ENCODE measurements at places on chromosomes 11 and 22. TPM values are rescaled to one million over a fixed set of nuclear protein-coding genes. Genes with fewer than 3 reads are reported as not detected.

GRCh38 chr11:74182635-74183034 is 11.5 kb downstream of the PPME1 start:
- no peak for DNase-seq

DNA sequence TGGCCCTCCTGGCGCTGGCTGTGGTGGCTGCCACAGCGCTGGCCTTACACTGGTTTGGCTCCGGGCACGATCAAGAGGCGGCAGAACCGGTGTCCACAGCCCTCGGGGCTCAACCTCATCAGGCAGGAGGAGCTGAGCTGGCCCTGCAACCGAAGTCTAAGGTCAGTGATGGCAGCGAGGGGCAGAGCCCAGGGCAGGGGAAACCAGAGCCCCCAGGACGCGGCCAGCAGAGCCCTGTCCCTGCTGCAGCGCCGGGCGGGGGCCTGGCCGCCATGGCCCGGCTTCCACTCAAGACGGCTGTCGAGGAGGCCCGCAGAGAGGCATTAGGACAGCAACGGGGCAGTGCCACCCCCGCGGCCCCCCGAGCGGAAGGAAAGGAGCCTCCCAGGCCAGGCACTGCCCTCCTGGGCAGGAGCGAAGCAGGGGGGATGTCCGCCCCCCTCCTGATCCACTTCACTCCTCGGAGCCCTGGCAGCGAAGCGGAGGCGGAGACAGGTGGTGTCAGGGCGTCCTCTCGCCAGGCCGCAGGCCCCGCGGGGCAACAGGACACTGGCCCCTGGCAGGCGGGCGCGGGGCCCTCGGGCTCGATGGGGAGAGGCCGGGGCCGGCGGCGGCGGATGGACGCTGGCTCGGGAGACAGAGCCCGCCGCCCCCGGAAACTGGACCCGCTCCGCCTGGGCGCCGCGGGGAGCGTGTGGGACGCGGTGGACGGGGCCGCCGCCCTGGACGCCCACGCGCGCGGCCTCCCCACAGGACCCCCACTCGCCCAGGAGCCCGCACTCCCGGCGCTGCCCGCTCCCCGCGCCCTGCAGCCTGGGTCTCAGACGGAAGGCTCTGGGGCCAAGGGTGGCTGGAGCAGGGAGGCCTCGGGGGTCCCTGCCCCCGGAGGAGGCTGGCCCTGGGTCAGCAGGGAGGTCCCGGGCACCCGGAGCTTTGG is 895 bp downstream of the KLHDC7B start:
- no peak for DNase-seq

GRCh38 chr22:42169055-42169469 is 38.5 kb upstream of the CYP2D6 start:
- DNase-seq = peak; percentile 90

- peak; percentile 87 for DNase-seq
These were observed 32.6 kb downstream of the SHANK3 start for GRCh38 chr22:50705219-50705691.

DNA sequence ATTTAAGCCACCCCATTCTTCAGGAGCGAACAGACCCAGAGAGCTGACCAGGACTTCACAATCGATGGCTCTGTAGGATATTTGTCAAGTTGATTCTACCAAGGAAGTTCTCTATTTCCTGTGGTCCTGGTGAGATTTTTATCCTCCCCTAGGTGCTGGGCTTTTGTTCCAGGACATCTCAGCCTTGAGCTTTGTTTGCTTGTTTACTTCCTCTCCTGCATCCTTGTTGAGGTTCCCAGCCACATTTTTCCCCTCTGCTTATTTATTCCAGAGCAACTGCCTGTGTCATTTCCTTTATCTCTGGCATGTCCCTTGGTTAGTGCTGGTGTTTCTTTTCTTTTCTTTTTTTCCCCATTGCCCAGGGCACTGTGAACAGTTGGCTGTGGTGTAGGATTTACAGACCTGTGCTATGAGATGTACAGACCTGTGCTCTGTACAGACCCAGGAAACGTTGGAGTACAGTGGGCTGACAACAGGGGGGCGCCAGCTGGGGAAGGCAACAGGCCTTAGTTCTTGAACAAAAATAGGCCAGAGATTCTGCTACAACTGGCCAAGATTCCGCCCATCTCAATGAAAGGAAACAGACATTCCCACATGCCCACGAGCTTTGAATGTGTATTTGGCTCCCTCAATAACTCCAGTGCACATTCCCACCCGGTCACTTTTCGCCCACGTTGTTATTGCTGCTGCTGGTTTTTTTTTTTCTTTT is 235.9 kb upstream of the DDI1 start:
- no peak for DNase-seq

DNA sequence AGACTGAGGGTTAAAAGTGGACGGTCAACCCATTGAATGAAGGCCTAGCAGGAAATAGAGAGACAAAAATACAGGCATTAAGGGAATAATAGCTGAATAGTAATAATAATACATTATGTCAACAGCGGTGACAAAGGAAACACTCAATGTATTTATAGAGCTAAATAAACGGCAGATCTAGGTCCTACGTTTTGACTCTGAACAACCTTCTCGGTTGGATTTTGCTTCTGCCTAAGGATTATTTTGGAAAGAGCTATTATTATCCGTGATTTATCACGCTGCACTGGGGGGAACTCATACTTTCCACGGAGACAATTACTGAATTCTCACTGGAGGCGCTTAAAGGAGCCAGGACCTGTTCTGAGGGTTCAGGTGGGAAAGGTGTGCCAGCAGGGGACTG is 118.2 kb upstream of the KIRREL3 start:
- no peak for DNase-seq

GRCh38 chr22:42747701-42748513 is 27.2 kb upstream of the A4GALT start:
- no peak for DNase-seq

- no peak for DNase-seq
These were observed at the start of gene ARHGAP8 for GRCh38 chr22:44752285-44753188. Gene ARHGAP8, plus strand, starts transcription at chr22:44752575. Its CDS starts 33,953 bp downstream, at chr22:44786528.

- no peak for DNase-seq
These were observed 1.2 kb upstream of the DUSP8 start for GRCh38 chr11:1573077-1573902.

DNA sequence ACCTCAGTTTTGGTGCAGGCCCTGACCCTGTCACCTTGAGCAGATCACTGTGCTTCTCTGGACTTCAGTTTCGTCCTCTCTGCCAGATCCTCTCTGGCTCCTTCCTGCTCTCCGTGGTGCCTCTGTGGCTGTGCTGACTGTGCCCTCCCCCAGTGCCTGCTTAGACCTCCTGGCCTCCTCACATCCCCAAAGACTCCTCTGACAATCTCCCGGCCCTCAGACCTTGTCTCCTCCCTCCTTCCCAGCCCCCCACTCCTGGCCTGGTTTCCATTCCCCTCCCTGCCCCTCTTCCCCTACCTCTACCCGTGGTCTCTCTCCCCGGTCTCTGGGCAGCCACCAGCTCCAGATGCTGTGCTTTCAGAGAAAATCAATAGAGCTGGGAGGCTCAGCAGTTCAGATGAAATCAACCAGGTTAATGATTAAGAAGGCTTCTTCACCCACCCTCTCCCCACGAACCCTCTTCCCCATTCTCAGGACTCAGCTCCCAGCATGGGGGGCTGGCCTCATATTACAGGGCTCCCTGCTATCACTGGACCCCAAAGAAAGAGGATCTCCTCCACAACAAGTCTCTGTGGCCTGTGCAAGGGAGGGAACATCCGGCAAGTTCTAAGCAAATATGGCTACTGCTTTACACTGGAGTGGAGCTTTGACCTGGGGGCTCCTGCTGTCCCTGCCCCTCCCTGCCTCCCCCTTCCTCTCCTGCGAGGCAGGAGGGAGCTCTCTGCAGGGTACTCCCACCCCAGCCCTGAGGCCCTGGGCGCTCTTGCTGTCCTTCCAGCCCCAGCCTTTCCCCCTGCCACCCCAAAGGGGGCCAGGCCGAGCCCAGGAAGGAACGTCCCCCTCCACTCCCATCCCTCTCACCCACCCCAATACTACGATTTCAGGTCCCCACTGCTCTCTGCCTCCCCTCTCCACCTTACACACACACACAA is 8.5 kb downstream of the BACE1-AS start:
- DNase-seq = no peak

- no peak for DNase-seq
These were observed 14.2 kb downstream of the SLC22A8 start for GRCh38 chr11:63001456-63001855.

DNA sequence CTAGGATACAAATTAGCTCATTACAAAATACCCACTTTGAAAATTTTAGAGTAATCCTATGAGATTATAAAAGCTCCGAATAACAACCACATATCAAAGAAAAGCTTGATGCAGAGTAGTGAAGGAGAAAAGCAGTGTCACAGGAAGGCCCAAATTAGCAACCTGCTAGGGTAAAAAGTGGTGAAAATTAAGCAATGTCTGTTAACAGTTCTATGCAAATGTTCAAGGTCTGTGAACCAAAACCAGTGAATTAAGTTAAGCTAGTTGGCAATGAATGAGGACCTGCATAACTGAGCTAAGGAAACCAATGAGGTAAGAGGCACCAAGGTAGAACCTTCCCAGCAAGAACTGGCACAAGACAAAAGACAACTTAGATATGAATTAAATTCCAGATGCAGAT is 29.6 kb downstream of the PRDM10 start:
- DNase-seq = no peak

DNA sequence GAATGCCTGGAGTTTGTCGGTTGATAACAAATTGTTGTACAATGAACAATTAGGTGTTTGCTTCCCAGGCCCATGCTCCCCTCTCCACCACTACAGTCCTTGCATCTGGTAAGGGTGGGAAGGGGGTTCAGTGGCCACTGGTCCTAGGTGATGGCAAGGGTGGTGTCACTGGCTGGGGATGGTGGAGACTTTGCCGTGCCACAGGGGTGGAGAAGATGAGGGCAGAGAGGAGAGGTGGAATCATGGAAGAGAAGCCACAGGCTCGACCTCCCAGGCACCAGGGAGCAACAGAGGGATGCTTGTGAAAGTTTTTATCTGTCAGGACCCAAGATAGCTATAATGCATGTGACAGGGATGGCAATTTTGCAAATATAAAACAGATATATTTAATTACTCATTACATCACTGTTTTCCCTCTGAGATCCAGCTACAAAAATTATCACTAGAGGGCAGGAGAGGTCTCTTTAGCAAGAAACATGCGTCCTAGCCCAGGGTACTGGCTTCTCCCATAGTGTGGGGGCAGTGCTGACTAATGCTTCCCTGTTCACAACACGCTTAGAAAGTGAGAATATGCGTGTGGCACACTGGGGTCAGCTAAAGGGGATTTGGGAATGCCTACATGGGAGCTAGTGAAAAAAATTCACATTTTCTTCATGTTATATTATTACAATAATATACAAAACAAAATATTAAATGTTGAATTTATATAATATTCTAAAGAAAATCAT is 49.0 kb upstream of the AMPD3 start:
- DNase-seq = peak; percentile 31

DNA sequence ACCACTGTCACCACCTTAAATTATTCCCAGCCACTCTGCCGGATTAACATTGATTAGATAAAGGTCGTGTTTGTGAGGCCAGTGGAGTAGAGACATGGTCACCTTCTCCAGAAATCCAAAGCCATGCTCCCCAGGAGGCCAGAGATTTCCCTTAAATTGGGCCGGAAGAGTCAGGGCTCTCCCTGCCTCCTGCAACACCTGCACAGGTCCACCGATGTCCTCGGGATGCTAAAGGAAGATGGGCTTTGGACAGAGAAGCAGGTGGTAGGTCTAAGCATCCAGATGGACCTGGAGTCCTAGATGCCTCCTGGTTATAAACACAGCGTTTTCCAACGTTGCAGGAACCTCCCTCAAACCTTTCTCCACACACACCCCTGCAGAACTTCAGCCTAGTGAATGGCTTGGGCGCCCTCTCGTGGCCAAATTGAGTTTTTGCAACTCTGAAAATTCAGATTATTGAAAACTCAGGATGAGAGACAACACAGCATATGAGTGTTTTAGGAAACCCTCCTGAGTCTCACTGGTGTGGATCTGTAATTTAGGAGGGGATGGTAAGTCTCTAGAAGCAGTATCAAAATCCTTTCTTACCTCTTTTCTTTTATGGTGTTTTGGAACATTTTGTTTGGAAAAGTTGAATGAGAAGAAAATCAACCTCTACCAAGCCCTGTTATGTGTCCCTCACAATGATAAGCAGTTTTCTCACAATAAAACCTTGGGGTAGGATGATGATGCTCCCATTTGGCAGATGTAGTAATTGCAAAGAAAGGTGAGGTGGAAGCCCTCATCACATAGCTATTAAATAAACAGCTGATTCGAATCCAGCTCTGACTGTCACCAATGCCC is 109.6 kb downstream of the RRAS2 start:
- no peak for DNase-seq

DNA sequence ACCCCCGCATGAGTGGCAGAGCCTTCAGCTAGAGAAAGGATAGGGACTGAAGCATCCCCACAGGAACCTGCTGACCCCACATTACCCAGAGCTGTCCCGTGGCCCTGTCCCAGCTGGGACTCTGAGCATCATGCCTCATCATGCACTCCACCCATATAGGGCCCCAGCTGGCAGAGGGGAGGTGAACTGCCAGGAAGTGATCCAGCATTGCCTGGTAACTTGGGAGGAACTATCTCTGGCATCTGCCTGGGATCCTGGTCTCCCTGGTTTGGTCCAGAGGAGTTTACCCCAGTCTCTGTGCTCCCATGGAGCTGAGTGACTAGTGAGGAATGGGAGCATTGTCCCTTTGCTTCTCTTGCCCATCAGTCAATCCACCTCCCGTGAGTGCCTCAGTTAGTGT is 228.8 kb downstream of the GRIK4 start:
- no peak for DNase-seq

DNA sequence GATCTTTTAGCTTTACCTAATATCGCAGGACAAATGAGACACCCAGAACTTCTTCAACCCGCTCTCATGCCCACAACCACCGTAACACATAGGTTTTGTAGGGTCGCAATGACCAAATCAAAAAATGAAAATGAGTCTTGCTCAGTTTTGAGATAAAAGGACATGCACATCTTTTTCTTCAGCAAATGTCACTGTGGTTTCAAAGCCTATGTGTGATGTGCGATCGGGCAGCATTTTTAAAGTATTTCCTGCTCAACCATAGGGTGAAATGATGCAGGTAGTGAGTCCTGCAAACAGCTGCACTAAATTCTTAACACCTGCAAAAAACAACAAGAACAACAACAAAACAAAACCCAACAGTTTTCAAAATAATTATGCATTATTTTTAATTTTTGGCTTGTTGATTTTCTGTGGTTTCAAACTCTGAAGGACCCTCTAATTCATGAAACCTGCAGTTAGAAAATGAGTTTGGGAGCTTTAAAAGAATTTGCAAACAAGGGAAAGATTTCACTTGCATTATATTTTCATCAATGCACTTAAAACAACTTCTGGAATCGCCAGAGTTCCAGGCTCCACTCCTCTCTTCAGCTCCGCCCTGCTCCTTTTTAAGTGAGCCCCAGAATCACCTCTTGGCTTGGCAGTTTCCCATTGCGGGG is 79.4 kb downstream of the PRR5L start:
- DNase-seq = no peak

GRCh38 chr11:12175694-12176241 is 65.4 kb downstream of the MICAL2 start:
- DNase-seq = no peak

- DNase-seq = no peak
These were observed 17.6 kb downstream of the KCNC1 start for GRCh38 chr11:17752144-17752543.

DCDC1 gene
- 0.52 TPM for total RNA-seq

KCNE3 gene
- 3.5 TPM for total RNA-seq

APOL3 gene
- total RNA-seq = not detected

OR52A1 gene
- total RNA-seq = 12.2 TPM

CCDC116 gene
- not detected for total RNA-seq

MS4A1 gene
- total RNA-seq = not detected

SYCE3 gene
- total RNA-seq = not detected

TMPRSS4 gene
- total RNA-seq = 0.58 TPM

PELI3 gene
- total RNA-seq = 7.6 TPM

Data from H1 (cell line).